ENCODE measurements at places on chromosomes 2 and 18.

- no peak for DNase-seq
Measured at GRCh38 chr2:31526946-31527732, 53.6 kb downstream of the SRD5A2 start.

GRCh38 chr2:188850786-188851185, 123.4 kb upstream of the COL3A1 start:
- no peak for DNase-seq

DNA sequence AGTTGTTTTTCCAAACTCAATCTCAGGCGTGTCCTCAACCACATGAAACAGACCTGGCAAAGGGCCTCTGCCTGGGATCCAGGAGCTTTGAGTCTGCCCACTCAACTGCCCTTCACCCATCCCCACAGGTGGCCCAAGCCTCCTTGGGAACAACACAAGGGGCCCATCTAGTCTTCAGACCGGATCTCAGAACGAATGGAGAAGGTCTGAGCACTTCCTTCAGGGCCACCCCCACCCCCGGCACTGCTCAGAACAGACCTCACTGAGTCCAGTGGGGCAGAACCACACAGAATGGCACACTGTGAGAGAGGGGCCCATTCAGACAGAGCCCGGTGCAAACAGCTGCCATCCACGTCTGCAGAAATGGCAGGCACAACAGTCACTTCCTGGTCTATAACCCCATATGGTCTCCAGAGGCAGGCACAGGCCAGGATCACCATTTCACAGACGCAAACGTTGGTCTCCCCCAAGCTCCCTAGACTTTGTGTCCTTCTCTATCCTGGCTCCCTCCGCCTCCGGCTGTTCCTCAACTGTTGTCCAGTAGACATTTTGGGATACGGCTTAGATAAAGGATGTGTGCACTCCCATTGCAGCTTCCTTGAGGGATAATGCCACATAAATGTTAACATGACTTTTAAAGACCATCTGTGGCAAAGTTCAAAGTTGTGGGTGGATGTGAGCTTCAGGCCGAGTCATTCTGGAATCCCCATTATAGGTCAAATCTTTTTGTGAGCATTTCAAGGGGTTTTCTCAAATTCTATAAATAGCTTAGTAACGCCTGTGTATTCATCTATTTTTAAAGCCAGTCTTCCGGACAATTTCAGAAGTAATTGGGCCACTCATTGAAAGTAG, 149.7 kb downstream of the SMAD7 start:
- no peak for DNase-seq

GRCh38 chr2:64329848-64330247, 124.1 kb upstream of the LGALSL start:
- no peak for DNase-seq

DNA sequence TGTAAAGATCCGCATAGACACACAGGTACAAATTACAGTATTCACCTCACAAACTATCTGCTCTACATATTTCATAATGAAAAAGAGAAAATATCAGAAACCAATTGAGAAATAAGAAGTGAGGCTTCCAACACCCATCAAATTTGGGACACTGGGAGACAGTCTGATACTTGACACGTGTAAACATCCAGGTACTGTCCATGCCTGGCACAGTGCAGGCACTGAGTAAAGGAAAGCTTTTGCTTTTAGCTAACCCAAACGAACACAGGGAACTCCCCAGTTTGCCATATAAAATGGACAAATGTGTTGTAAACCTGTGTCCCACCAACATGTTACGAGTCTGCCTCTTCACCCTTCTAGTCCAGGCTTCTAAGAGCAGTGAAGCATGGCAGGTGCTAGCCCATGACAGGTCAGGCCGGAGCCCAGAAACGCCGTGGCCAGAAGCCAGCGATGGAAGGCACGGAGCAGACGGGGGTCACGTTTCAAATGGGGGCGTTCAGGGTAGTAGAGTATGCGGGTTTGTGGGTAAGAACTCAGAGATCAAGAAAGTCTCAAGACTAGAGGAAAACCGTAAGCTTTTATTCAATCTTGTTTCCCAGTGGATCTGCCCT, 27.0 kb downstream of the CDH2 start:
- no peak for DNase-seq

DNA sequence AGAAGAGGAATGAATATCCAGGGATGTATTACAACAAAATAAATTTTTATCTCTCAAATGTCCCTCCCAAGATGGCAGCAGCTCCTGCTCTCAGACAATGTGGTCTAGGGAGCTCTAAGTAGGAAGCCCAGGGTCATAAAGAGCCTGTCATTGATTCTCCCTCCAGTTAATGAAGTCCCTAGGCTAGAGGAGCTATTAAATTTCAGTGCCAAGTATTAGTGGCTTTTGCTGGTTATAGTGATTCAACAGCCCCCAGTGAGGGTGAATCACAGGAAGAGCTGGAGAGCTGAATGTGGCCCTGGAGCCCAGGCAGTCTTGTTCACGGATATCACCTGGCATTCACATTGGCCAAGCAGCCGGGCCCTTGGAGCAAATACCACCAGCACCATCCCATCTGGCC, 109.8 kb upstream of the YPEL5 start:
- DNase-seq, result no peak

DNA sequence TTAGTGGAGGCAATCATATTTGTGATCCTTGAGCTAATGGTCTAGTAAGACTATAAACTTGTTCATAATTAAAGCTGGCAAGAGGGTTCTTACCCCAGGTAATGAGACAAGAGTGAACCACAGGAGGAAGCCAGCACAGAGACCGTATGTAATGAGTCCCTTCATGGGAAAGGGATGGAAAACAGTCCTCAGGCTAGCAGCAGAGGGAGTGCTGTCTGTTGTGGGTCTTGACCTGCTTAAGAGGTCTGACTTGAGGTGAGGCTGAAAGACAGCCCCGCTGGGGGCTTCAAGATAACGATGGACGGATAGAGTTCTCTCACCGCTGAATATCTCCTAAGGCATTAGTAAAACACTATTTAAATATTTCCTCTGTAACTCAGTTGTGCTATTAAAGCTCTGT, 16.2 kb upstream of the POLE4 start:
- no peak for DNase-seq

GRCh38 chr2:104412384-104412783, 441.5 kb upstream of the POU3F3 start:
- DNase-seq, result peak; percentile 35

GRCh38 chr2:117958186-117958585, 55.7 kb downstream of the CCDC93 start:
- no peak for DNase-seq

- DNase-seq, result no peak
Measured at GRCh38 chr2:240166191-240166590, 25.7 kb upstream of the OTOS start.

GRCh38 chr2:232611559-232612218, 21.7 kb upstream of the EFHD1 start:
- peak; percentile 60 for DNase-seq

GRCh38 chr18:62996566-62996965, 281.2 kb downstream of the PHLPP1 start:
- no peak for DNase-seq

- DNase-seq, result no peak
Measured at GRCh38 chr2:238129166-238130010, 9.1 kb upstream of the KLHL30 start.

GRCh38 chr2:10877651-10878111, 34.1 kb upstream of the KCNF1 start:
- DNase-seq, result no peak

- DNase-seq, result no peak
Measured at GRCh38 chr2:64283641-64284361, 139.6 kb upstream of the PELI1 start.

DNA sequence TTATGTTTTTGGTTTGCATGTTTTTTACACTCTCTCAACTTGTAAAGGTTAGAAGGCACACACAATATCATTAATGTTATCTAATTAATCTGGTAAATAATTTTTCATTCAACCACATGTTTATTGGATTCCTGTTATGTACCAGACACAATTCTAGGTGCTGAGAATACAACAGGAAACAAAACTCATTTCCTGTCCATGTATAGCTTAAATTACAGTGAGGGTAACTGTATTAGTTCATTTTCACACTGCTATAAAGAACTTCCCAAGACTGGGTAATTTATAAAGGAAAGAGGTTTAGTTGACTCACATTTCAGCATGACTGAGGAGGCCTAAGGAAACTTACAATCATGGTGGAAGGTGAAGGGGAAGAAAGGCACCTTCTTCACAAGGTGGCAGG, 270.5 kb downstream of the TRIB2 start:
- DNase-seq, result no peak

GRCh38 chr2:221120643-221121042, 451.5 kb downstream of the EPHA4 start:
- DNase-seq, result no peak

- no peak for DNase-seq
Measured at GRCh38 chr18:76447258-76447890, 47.7 kb downstream of the ZNF516 start.

- no peak for DNase-seq
Measured at GRCh38 chr2:127425540-127426490, 7.6 kb downstream of the PROC start.

GRCh38 chr18:24342347-24342746, 55.3 kb downstream of the OSBPL1A start:
- DNase-seq, result no peak

- no peak for DNase-seq
Measured at GRCh38 chr18:78778651-78779050, 201.0 kb upstream of the SALL3 start.

GRCh38 chr2:7835693-7836680, 845.9 kb upstream of the ID2 start:
- no peak for DNase-seq

DNA sequence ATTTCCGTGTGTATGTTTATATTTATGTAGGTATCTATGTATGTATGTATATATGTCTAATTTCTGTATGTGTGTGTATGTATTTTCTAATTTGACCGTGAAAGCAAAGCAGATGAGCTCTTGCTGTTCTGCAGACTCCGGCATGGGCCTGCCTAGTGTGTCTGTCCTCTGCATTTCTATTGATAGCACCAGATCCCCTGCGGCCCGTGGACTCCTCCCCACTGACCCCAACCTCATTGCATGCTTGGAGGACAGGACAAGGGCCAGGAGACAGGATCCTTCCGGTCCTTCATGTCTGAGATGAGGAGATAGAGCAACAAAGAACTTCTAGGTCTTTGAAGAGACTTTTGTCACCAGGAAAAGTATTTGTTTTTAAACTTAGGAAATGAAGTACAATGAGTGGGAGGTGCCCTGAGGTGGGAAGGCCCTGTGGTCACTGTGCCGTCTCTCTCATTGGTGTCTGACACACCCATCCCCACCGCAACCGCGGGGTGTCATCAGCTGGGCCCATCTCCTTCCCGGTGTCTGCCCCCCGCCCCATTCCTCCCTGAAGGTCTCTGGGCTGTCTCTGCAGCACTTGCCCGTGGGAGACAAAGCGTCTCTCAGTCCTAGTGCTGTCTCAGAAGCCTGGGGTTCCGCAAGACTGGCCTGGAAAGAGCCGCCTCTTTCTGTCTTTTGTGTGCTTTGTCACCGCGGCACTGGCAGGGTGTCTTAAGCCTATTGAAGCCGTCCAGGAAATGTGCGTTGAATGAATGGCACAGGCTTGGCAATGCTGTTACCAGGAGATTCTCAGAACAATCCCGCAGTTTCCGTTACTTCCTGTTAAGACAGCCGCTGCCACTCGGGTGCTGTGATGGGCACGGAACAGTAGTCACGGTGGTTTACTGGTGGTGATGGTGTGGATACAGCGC, 216.4 kb downstream of the AGAP1 start:
- no peak for DNase-seq

GRCh38 chr2:24929230-24929629, 9.2 kb upstream of the ADCY3 start:
- DNase-seq, result no peak

- no peak for DNase-seq
Measured at GRCh38 chr18:55380589-55380988, 207.4 kb downstream of the TCF4 start.

GRCh38 chr2:159065313-159065712, 96.9 kb downstream of the TANC1 start:
- no peak for DNase-seq

DNA sequence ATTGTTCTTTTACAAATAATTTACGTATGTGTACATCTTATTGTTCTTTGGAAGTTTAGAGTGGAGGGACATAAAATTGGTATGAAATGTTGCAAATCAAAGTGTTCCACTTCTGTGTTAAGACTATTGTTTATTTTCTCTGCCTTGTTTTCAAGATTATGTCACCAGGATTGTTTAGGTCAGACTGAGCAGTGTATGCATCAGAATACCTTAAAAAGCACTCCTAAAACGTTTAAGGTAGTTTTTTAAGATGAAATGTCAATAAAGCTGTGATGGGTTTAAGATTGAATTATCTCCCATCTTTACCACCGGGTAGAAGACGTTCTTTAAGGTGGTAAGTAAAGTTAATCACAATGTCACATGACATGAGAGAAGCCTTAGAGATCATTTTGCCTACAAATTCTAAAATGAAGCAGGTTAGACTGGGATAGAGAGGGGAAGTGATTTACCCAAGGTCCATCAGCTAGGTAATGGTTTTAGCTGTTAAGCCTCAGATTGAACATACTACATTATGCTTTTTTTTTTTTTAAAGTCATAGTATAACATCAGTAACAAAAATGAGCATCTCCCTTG, 10.6 kb downstream of the VAPA start:
- no peak for DNase-seq

GRCh38 chr2:148653437-148653836, 8.9 kb downstream of the EPC2 start:
- DNase-seq, result peak; percentile 57

- no peak for DNase-seq
Measured at GRCh38 chr2:109486711-109487535, 126.8 kb downstream of the SEPTIN10 start.

DNA sequence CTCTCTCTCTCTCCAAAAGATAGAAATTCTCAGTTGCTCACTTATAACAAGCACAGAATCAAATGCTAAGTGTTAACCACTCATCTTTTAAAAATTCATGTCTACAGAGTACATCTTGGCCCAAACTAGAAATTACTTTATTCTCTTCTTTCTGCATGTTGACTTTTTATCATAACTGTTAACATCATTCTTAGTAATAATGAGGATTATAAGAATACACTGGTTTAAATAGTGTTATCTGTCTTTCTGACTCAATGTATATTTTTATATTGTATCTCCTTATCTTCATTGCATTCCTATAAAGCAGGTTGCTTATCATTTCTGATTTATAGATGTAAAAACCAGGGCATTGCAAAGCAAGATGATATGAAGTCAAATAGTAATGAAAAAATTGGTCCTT, 17.8 kb upstream of the KLF7 start:
- no peak for DNase-seq

- DNase-seq, result no peak
Measured at GRCh38 chr2:108316461-108317258, 28.0 kb downstream of the SULT1C2 start.

DNA sequence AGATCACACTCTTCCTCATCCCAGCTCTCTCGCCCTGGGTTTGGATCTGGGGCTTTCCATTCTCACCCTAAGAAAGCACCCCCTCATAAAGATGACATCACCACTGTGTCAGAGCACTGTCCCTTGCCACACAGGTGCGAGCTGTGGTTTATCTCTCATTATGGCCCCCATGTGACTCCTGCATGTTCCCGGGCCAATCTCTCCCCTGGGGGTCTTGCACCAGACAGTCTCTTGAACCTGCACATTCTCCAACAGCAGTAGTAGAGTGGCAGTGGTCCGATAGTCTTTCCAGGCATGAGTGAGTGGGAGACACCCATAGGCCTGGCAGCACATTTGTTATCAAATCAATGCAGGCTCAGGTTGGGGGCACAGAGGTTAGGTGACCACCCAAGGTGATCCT, 130.5 kb downstream of the HRH4 start:
- no peak for DNase-seq

Measured in hematopoietic multipotent progenitor cell treated with erythropoietin and hydrocortisone succinate and interleukin-3 and kit ligand, for 8 days (in vitro differentiated cells).